ENCODE measurements at places on chromosomes 7 and 10. TPM values are rescaled to one million over a fixed set of nuclear protein-coding genes. Genes with fewer than 3 reads are reported as not detected.

GRCh38 chr7:192701-193480, 520 bp downstream of the FAM20C start:
- DNase-seq, result no peak

- no peak for DNase-seq
These were observed 865.2 kb downstream of the SORCS3 start for GRCh38 chr10:105506262-105506661.

GRCh38 chr7:48611993-48612392, 312.4 kb upstream of the CDC14C start:
- no peak for DNase-seq

DNA sequence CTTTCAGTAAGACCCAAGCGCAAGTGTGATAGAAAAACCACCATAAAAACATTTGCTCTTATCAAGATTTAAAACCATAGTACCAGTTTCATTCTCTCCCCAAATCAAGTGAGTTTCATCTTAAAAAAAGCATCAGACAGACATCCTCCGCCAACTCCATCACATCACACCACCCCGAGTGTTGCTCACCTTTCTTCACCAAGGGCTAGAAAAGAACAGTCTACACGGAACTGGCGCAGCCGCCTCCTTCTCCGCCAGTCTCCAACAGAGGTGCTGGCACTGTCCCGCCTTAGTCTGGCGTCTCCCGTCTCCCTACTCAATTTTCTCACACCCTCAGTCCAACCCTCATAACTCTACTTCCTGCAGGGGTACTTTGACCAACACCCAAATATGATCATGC, 46.9 kb upstream of the WIPI2 start:
- no peak for DNase-seq

DNA sequence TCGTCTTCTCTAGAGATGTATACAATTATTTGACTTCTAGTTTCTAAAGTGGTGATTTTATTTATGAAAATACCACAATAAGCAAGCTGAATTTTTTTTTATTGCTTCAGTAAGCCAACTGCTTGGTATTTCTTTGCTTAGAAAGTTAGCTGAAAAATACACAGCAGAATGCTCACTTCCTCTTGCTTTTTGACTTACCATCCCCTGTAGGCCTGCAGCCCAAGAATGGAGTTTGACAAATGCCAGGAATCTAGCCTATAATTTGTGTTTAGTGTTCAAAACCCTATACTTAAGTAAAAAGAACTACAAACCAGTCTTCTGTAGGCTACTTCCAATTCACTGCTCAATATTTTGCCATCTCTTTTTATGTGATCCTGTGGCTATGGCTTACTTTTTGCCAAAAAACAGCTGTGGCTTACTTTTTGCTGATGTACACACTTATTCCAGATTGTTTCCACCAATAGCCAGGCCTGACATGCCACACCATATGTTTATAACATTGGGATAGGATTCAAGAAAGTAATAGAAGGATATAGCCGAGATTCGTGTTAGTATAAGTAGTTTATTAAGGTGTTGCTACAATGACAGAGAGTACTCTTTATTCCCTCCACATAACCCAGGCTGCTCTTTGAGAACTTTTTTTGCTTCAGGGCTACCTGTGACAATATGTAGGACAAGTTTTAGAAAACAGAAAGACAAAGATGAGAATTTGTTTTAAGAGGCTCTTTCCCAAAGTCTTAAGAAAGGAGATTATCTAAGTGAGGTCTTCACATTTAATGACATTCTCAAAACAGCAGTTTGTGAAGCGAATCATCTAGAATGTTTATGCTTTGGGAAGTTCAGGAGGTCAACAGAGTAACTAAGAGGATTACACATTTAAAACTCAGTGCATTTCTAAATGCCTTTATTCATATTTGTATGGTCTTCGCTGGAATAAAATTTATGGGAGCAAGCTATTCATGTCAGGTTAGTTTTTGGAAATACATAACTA, 263.9 kb upstream of the FZD1 start:
- DNase-seq, result peak; percentile 30

GRCh38 chr10:113854761-113855588, 514 bp downstream of the NHLRC2 start:
- DNase-seq, result peak; percentile 33

Gene GIMAP1
- total RNA-seq, result not detected

Data from fibroblast of the aortic adventitia (primary cell).